ENCODE measurements at places on chromosomes 7 and 10. TPM values are rescaled to one million over a fixed set of nuclear protein-coding genes. Genes with fewer than 3 reads are reported as not detected.

The FAM237B gene
- not detected for total RNA-seq

The TUBGCP2 gene
- 44.1 TPM for total RNA-seq

The BTBD16 gene
- 5.0 TPM for total RNA-seq

The CLIP2 gene
- total RNA-seq = 17.4 TPM

The ZNF804B gene
- not detected for total RNA-seq

DNA sequence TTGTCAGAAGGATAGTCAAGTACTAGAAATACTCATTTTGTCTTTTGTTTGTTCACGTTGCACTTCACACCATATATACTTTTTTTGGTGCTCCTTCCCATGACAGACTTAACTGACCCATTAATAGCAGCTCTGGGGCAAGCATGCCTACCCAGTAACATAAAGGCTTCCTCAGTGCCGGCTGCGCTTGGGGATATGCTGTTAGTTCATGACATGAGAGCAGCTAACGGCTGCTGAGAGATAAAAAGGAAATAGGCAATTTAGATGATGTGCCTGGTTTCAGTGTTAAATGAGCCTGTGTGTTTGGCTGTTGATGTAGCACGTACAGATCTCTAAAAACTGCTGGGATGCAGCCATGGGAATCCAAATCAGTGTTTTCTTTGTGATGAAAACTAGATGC lies 86.4 kb downstream of the TAX1BP1 start:
- no peak overlapping the region for H3K4me3 ChIP-seq
- H3K36me3 ChIP-seq = peaks cover 21% of the 10 kb centered on the region
- DNase-seq = no peak
- H3K27ac ChIP-seq = no peak overlapping the region
- H3K27me3 ChIP-seq = no peaks in the 10 kb centered on the region
- no peaks in the 10 kb centered on the region for H3K4me1 ChIP-seq

DNA sequence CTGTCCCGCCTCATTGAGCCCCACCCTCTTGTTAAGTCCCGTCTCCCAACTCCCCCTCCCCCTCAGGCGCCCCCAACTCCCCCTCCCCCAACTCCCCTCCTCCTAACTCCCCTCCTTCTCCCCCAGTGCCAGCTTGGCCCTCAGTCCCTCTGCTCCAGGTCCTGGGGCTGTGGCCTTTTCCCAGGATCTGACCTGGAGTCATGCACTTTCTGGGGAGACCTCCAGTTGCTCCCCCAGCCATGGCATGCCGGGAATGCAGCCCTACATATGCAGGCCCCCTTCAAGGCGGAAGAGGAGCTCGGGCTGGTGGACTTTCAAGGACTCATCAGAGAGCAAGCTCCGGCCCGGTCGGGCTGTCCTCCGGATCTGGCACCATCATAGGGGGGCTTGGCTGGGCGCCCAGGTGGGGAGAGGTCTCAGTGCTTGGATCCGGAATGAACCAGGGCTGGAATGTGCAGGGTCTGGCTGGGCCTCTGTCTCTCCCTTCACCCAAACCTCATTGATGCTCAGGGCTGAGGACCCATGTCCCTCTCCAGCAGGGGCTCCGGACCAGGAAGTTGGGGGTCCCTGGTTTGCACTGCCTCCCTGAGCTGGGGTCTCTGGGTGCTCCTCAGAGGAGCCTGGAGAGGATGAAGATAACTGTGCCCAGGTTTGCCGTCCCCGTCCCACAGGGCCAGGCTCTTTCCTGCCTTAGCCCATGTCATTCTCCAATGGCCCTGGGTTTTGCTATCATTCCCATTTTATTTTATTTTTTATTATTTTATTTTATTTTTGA lies 41.1 kb downstream of the TMEM270 start:
- H3K27me3 ChIP-seq = peaks cover 2% of the 10 kb centered on the region
- no peak overlapping the region for H3K4me3 ChIP-seq
- DNase-seq = no peak
- H3K27ac ChIP-seq = no peak overlapping the region
- no peaks in the 10 kb centered on the region for H3K4me1 ChIP-seq

DNA sequence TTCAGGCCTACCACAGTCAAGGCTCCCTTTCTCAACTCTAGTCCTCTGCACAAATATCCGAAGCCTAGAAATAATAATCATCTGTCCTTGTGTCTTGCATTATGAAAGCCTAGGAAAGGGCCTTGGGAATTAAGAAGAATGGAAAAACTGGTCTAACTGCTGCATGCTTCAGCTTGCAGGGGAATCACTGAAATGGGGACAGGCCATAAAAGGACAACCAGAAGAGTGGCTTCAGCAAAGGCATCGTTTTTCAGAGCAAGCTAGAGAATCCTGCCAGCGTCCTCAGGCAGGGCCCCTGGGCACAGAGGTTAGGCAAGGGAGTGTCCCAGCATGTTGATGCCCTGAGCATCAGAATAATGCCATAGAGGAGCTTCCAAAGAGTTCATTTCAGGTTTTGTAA lies 13.2 kb downstream of the ERVW-1 start:
- H3K27ac ChIP-seq = no peak overlapping the region
- no peaks in the 10 kb centered on the region for H3K27me3 ChIP-seq
- DNase-seq = no peak
- no peaks in the 10 kb centered on the region for H3K36me3 ChIP-seq
- H3K4me3 ChIP-seq = no peak overlapping the region

GRCh38 chr7:25775570-25775969 lies 376.4 kb upstream of the NFE2L3 start:
- H3K4me1 ChIP-seq = no peaks in the 10 kb centered on the region
- no peaks in the 10 kb centered on the region for H3K36me3 ChIP-seq
- H3K4me3 ChIP-seq = no peak overlapping the region
- no peak for DNase-seq
- H3K27ac ChIP-seq = no peak overlapping the region
- H3K27me3 ChIP-seq = no peaks in the 10 kb centered on the region

GRCh38 chr7:22373911-22374310 lies 17.0 kb upstream of the RAPGEF5 start:
- DNase-seq = no peak
- H3K4me1 ChIP-seq = peaks cover 61% of the 10 kb centered on the region
- no peak overlapping the region for H3K27ac ChIP-seq
- no peaks in the 10 kb centered on the region for H3K36me3 ChIP-seq
- no peaks in the 10 kb centered on the region for H3K27me3 ChIP-seq

GRCh38 chr10:60338786-60339185 lies 50.9 kb downstream of the ANK3 start:
- no peak overlapping the region for H3K27ac ChIP-seq
- no peaks in the 10 kb centered on the region for H3K36me3 ChIP-seq
- no peak for DNase-seq
- no peaks in the 10 kb centered on the region for H3K27me3 ChIP-seq

GRCh38 chr10:77507291-77507880 lies 130.2 kb downstream of the KCNMA1 start:
- H3K4me3 ChIP-seq = no peak overlapping the region
- no peak overlapping the region for H3K27ac ChIP-seq

DNA sequence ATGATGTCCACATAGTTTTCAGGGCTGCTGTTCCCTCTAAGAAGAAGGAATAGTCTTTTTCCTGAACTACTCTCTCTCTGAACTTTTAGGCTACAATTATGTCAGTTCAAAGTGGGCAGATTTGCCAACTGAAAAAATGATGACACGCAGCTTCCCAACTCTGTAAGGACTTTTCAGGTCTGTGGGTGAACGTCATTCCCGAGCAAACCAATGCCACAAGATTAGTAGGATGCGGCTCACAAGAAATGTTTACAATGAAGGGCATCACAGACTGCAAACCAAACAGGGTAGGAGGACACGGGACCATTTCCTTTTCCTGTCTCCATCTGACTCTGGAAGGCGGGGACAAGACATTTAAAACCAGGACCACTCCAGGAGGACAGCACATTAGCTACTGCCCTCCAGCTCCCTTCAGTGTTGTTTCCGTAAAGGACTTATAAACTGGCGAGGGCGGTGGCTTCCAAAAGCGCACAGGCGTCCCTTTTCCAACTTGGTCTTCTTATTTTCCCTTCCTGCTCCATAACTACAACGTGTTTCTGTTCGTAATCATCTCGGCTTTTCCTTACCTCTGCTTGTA lies 539 bp upstream of the MKLN1 start:
- H3K27ac ChIP-seq = peak overlapping the region; percentile 98
- peak overlapping the region; percentile 99 for H3K4me3 ChIP-seq
- peak; percentile 38 for DNase-seq
- no peaks in the 10 kb centered on the region for H3K27me3 ChIP-seq
- no peaks in the 10 kb centered on the region for H3K36me3 ChIP-seq

DNA sequence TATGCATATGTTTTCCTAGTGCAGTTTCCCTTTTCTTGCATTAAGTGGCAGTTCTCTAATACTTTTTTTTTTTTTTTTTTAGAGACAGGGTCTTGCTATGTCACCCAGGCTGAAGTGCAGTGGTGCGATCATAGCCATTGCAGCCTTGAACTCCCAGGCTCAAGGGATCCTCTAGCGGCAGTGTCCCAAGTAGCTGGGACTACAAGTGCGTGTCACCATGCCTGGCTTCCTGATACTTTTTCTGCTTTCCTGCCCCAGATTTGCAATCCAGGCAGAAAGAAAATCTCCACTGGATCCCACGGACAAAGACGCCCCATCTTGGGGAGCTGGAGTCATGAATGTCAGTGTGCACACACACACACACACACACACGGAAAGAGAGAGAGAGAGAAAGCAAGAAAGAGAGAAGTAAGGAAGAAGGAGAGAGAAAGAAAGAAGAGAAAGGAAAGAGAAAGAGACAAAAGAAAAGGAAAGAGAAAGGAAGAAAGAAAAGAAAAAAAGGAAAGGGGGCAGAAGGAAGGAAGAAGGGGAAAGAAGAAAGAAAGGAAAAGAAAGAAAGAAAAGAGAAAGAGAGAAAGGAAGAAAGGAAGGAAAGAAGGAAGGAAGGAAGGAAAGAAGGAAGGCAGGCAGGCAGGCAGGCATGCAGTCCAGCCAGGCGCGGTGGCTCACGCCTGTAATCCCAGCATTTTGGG lies 37.5 kb upstream of the OCM2 start:
- peak; percentile 39 for DNase-seq
- H3K27ac ChIP-seq = no peak overlapping the region
- H3K4me3 ChIP-seq = no peak overlapping the region
- no peaks in the 10 kb centered on the region for H3K4me1 ChIP-seq

- no peak overlapping the region for H3K27ac ChIP-seq
- no peaks in the 10 kb centered on the region for H3K36me3 ChIP-seq
- DNase-seq = no peak
- peaks cover 61% of the 10 kb centered on the region for H3K4me1 ChIP-seq
- no peak overlapping the region for H3K4me3 ChIP-seq
These were observed 1.7 kb upstream of the STK32C start for GRCh38 chr10:132309471-132309865.

DNA sequence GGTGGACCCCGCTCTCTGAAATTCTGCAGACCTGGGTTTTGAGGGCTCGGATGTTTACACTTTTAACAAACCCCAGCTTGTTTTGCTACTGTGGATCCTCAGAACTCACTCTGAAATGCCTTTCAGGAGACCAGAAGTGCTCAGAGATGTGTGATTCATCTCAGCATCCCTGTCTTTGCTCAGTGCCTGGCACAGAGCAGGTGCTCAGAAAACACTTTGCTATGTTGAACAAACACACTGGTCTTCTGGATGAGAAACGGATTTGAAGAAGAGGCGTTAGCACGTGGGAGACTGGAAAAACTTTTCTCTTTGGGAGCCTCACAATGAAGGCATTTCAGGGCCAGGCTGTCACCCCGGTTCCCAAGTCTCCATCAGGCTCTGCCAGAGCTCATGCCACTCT lies 53.3 kb downstream of the SH3PXD2A start:
- H3K4me1 ChIP-seq = peaks cover 71% of the 10 kb centered on the region
- DNase-seq = no peak
- H3K36me3 ChIP-seq = peaks cover 48% of the 10 kb centered on the region
- H3K27ac ChIP-seq = no peak overlapping the region
- H3K27me3 ChIP-seq = no peaks in the 10 kb centered on the region

GRCh38 chr7:43753843-43754242 lies 4.6 kb upstream of the BLVRA start:
- no peak overlapping the region for H3K4me3 ChIP-seq
- no peak overlapping the region for H3K27ac ChIP-seq
- H3K27me3 ChIP-seq = no peaks in the 10 kb centered on the region
- H3K4me1 ChIP-seq = peaks cover 37% of the 10 kb centered on the region
- DNase-seq = no peak
- H3K36me3 ChIP-seq = no peaks in the 10 kb centered on the region

- no peaks in the 10 kb centered on the region for H3K4me1 ChIP-seq
- H3K36me3 ChIP-seq = no peaks in the 10 kb centered on the region
- H3K27me3 ChIP-seq = no peaks in the 10 kb centered on the region
- DNase-seq = no peak
- H3K4me3 ChIP-seq = no peak overlapping the region
These were observed 175.2 kb upstream of the ASAH2 start for GRCh38 chr10:50426485-50426884.

GRCh38 chr7:124718032-124718766 lies 47.4 kb downstream of the GPR37 start:
- peak; percentile 35 for DNase-seq
- H3K4me1 ChIP-seq = 0 out of 2 replicates have a peak, but pooled peaks cover 7% of the 10 kb centered on the region
- H3K27ac ChIP-seq = no peak overlapping the region
- no peaks in the 10 kb centered on the region for H3K36me3 ChIP-seq
- H3K27me3 ChIP-seq = no peaks in the 10 kb centered on the region
